Pericardium fibroblast (primary cell): ENCODE measurements at places on chromosomes 6 and 20. TPM values are rescaled to one million over a fixed set of nuclear protein-coding genes. Genes with fewer than 3 reads are reported as not detected.

Gene CLIC5
- under 0.01 and 0.12 TPM in 2 replicates for total RNA-seq

Gene LY6G6C
- total RNA-seq: not detected in 2 replicates

Gene HLA-DMB
- 0.23 TPM in 1 of 2 replicates, not detected in the other for total RNA-seq

Gene TOX2
- 6.1 and 17.7 TPM in 2 replicates for total RNA-seq

Gene TPX2
- 6.3 and 7.5 TPM in 2 replicates for total RNA-seq

Gene OR2B6
- not detected in 2 replicates for total RNA-seq

Gene TRIM31
- not detected in 2 replicates for total RNA-seq

Gene SRMS
- total RNA-seq: not detected in 2 replicates

Gene PPIL6
- total RNA-seq: 0.94 and 5.3 TPM in 2 replicates

Gene LBP
- 1.1 TPM in 1 of 2 replicates, not detected in the other for total RNA-seq

Gene GJA10
- total RNA-seq: not detected in 2 replicates

Gene FABP7
- total RNA-seq: not detected in 2 replicates

Gene E2F1
- 1.5 and 1.8 TPM in 2 replicates for total RNA-seq

Gene RAET1L
- not detected in 2 replicates for total RNA-seq

Gene NNAT
- total RNA-seq: 0.47 and 2.6 TPM in 2 replicates

Gene NKX2-4
- total RNA-seq: not detected in 2 replicates

Gene DEFB132
- total RNA-seq: not detected in 2 replicates

Gene ARFRP1
- 25.8 and 31.4 TPM in 2 replicates for total RNA-seq

Gene DEFB129
- total RNA-seq: not detected in 2 replicates

Gene LAMA5
- total RNA-seq: 41.1 and 63.5 TPM in 2 replicates

Gene ATG5
- total RNA-seq: 21.4 and 25.4 TPM in 2 replicates

Gene HAO1
- not detected in 2 replicates for total RNA-seq

Gene HRH3
- total RNA-seq: not detected in 2 replicates

Gene PLCB1
- total RNA-seq: 6.4 and 13.6 TPM in 2 replicates

Gene MAVS
- 24.2 and 25.7 TPM in 2 replicates for total RNA-seq

Gene HLA-DOB
- total RNA-seq: 2.2 TPM in 1 of 2 replicates, not detected in the other

Gene C20orf202
- total RNA-seq: 0.58 TPM in 1 of 2 replicates, not detected in the other

Gene NPEPL1
- total RNA-seq: 19.3 and 25.4 TPM in 2 replicates
